ENCODE measurements at places on chromosomes 1 and 21.

DNA sequence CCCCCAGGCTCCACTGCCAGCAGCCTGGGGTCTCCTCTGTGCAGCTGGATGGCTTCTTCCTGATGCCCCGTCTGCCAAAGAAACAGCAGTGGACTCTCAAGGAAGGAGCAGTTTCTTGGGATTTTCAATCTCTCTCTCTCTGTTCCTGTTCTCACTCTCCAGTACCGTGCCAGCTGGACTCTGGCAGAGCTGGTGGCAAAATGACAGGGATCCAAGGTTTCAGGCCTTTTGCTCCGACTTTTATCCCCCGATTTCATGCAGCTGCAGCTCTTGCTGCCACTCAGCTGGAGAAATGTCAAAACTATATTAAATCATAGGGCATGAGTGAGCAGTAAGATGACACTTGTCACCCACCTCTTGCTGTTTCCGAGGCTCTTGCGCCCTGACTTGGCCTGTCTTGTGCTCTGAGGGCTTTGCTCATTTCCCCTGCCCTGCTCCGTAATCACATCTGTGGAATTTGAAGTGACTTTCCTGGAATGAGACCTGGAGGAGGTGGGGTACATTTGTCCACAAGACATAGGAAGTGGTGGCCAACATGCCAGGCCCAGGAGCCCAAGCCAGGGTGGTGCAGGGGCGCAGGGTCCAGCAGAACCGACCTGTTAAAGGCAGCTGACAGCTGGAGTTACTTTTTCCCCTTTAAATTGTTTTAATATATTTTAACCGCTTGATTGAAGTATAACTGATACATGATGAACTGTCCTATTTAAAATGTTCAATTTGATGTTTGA, 576.2 kb downstream of the PTPRU start:
- no peak for DNase-seq

GRCh38 chr1:94183197-94183815, 54.1 kb downstream of the ARHGAP29 start:
- DNase-seq, result no peak

- no peak for DNase-seq
Measured at GRCh38 chr1:4170548-4171340, 270.7 kb upstream of the C1orf174 start.

GRCh38 chr1:56437959-56438358, 141.4 kb downstream of the PLPP3 start:
- DNase-seq, result no peak

- no peak for DNase-seq
Measured at GRCh38 chr1:33378524-33378923, 52.4 kb downstream of the PHC2 start.
